ENCODE measurements at places on chromosomes 12 and 14. TPM values are rescaled to one million over a fixed set of nuclear protein-coding genes. Genes with fewer than 3 reads are reported as not detected.

- no peak for DNase-seq
These were observed 78.6 kb upstream of the IFNG-AS1 start for GRCh38 chr12:67910360-67911274.

Gene PSMC6
- total RNA-seq, result 82.5 TPM

- DNase-seq, result no peak
These were observed 39.9 kb downstream of the GXYLT1 start for GRCh38 chr12:42104784-42105183.

GRCh38 chr14:35146711-35147149, 24.4 kb downstream of the PRORP start:
- DNase-seq, result no peak

Gene ACRBP
- 2.4 TPM for total RNA-seq
